ENCODE measurements at places on chromosomes 12 and 14.

DNA sequence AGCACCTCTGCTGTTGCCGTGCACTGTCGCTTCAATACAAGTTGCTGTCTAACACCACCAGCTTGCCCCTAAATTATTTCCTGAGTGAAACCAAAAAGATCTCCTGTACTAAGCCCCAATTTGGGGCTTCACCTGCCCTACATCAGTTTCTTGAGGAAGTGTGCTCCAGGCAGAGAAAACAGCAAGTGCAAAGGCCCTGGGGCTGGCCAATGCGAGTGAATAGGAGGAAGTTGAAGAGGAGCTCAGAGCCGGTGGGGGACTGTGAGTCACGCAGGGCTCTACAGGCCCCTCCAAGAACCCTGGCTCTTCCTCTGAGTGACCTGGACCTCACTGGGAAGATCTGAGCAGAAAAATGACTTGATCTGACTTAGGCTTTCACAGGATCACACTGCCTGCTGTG lies 117.2 kb downstream of the IPO8 start:
- no peak for DNase-seq

DNA sequence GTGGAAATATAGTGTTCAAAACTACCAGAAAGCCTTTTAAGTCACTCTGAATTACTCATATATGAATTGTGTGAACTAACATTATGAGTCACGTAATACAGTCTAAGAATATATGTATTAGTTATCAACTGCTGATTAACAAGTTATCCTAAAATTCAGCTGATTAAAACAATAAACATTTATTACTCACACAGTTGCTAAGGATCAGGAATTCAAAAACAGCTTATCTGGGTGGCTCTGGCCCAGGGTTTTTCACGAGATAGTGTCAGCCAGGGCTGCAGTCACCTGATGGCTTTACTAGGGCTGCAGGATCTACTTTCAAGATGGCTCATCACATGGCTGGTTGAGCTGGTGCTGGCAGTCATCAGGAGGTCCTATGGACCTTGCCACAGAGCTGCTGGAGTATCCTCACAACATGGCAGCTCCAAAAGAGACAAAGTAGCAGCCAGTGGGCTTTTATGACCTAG lies 36.5 kb downstream of the CORO1C start:
- no peak for DNase-seq

GRCh38 chr12:122981036-122981471 lies 573 bp downstream of the ARL6IP4 start:
- no peak for DNase-seq

DNA sequence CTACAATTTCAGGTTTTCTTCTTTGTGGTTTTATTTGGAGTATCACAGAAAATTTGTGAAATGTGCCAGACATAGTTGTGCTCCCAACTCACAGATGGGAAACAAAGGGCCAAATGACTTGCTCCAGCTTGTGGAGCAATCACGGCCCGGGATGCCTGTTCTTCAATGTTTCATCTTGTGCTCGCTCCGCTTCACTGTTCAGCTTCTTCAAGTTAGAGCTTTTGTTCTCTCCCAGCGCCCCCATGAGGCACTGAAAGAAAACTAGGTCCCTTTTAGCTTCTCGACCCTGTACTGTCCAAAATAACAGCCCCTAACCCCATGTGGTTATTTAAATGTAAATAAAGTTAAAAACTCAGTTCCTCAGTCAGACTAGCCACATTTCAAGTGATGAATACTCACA lies 187.9 kb upstream of the STXBP6 start:
- no peak for DNase-seq

DNA sequence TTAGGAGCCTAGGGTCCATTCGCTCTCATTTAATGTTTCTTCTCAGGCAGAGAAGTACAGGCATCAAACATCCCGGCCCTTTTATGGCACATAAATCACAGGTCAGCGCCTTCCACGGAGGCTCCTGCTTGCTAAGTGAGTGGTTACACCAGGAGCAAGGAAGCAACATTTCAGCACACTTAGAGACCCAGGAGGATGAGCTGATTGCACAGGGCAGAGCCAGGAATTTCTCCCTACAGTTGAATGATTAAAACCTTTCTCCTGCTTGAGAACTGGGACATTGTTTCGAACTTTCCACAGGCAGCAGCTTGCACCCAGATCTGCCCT lies 233.4 kb downstream of the SPTSSA start:
- no peak for DNase-seq

- no peak for DNase-seq
Observed at GRCh38 chr14:55070981-55071411, 19.5 kb downstream of the MAPK1IP1L start.

DNA sequence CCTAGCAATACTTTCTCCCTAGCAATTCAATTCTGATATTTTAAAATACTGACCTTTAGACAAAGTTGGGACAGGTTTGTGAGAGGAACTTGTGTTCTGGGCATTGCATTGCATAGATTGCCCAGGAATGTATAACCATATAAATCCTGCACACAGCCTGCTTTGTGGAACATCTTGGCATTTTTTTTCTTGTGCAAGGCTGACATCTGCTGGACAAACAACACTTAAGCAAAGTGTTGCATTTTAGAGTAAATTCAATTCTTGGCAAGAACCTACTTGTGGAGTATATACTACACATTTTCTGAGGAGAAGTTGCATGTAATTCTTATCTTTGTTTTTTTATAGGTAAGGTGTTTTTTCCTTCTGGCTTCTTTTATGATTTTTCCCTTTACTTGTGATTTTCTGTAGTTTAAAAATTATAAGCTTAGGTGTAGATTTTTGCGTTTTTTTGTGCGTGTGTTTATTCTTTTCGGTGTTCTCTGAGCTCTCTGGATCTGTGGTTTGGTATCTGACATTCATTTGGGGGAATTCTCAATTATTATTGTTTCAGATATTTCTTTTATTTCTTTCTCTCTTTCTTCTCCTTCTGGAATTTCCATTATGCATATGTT lies 26.4 kb downstream of the TESPA1 start:
- DNase-seq: peak; percentile 17

- DNase-seq: no peak
Observed at GRCh38 chr12:57154804-57155434, 7.5 kb upstream of the LRP1-AS start.

DNA sequence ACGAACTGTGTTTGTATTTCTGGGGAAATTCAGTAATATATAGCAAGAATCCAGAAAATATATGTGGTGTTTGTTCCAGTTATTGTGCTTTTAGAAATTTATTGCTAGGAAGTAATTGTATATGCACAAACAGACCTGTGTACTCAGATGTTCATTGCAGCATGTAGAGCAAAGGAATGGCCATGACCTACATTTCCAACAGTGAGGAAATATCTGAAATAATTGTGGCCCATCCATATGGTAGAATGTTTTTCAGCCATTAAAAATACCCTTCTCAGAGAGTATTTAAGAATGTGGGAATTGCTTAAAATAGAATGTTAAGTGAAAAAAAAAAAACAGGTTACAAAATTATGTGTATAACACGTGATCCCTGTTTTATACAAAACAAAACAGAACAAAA lies 77.3 kb downstream of the TMX1 start:
- DNase-seq: no peak
